Mesothelial cell of epicardium (in vitro differentiated cells): ENCODE measurements at places on chromosomes 6 and 20.

DNA sequence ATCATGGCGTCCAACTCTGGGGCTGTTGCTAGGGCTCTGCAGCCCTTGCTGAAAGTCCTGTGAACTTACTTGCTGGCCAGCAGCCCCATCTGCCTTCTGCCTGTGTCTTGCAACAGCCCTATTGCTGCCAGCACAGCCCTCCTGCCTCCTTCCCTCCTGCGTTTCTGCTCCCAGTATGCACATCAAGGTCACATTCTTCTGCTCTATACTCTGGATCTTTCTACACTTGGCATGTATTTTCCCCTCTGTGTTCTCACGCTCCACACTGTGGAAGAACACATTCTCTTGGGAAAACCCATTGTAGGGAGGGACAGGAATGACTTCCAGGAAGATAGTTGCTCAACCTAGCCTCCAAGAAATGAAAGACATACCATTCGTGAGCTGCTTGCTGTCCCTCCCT lies 80.9 kb upstream of the PHACTR2 start:
- no peak for DNase-seq

GRCh38 chr20:24970754-24971153 lies 21.7 kb downstream of the CST7 start:
- DNase-seq, result no peak

DNA sequence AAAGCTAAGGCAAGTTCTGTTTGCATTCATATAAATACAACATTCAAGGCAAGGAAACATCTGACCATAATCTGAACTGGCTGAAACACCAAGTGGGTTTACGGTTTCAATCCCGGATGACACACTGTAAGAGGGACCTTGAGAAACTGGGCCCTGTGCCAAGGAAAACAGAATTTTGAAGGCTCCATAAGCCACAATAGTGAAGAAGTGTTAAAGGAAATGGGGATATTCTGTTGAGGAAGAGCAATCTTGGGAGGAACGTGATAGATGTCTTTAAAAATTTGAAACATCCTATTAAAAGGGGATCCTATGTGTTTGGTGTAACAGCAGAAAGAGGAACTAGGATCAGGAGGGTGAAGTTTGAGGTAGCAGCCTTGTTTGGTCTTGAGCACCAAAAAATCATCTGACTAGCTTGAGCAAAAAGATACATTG lies 82.4 kb upstream of the TAB2 start:
- DNase-seq, result no peak

DNA sequence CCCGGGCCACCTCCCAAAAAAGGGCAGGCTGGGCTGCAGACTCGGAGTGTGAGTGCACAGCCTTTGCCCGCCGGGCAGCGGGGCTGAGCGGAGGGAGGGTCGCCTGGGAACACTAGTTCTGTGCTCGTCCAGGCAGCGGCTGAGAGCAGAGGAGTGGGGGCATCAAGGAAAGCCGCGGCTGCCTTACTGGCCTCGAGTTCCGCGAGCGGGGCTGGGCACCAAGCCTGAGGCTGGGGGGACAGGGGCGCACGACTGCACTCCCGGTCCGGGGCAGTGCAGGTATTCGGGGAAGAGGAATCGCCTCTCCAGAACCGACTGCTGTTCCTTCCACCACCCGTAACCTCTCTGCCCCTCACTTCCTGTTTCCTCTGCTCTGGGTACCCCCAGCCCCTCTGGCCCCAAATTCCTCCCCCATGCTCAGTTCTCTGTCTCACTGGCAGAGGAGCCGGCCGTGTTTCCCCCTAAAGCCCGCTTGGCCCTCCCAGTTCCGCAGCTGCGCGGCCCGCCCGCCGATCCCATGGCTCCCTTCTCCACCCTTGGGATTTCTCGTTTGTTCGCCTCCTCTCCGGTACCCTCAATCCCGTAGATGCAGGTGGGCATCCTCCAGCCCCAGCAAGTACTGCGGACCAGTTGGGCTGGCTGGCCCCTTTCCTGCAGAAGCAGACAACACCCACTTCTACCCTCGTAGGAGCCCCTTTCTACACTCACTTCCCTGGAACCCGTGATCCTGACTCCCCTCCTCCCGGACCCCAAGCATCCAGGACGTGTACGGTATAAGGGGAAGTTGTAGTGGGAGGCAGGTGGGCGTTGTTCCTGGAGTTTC lies 5.1 kb downstream of the RING1 start:
- DNase-seq, result peak; percentile 56

- no peak for DNase-seq
These were observed 507.5 kb upstream of the MAP3K7 start for GRCh38 chr6:91094341-91094740.

DNA sequence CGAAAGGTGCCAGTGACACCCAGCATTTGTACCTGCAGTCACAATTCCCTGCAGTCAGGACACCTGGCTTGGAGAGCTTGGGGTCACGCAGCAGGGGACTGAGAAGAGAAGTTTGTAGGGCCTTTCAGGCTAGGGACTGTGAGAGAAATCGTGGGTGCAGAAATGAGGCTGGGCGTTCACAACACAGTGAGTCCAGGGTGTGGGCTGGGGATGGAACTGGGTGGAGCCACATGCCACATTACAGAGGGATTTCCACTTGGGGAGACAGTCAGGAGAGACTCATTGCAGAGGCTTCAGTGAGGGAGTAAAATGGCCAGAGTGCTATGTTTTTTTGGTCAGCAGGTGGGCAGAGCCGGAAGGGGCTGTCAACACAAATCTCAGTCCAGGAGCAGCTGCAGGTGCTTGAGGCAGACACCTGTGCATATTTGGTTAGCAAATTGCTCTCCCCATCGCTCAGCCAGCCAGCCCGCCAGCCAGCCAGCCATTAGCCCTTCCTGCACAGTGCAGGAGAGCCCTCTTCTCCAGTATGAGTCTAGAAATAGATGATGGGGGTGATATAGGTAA lies 7.4 kb downstream of the ITPR3 start:
- no peak for DNase-seq

DNA sequence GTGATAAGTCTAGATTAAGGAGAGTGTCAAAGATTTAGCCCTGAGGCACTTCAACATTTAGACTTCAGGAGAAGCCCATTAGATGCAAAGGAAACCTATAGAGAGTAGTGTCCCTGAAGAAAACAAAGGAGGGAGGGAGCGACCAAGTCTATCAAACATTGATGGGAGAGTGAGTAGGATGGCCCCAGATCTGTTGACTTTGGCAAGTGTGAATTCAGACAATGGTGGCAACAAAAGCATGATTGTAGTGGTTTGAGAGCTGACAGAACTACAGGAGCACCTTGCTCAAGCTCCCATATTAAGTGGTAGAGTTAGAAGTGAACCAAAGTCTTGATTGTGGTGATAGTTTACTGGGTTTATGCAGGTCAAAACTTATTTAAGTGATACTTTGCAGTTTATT lies 979 bp upstream of the ABCF1 start:
- DNase-seq, result no peak

DNA sequence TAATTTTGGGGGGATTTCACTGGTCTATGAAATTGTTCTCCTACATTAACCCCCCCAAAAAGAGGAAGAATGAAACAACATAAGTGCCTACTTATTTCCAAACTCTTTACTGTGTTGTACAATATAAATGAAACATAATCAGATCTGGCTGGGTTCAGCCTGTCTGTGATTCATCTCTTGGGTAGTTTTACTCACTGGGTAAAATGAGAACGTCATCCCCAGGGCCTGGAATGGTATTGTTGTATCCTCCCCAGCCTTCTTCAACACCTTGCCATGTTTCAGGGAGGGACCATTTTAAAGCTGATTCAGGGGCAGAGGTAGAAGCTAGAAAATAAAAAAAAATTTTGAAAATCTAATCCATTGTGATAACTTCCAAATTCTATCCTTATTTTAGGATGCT lies 256.7 kb downstream of the PKHD1 start:
- DNase-seq, result no peak

DNA sequence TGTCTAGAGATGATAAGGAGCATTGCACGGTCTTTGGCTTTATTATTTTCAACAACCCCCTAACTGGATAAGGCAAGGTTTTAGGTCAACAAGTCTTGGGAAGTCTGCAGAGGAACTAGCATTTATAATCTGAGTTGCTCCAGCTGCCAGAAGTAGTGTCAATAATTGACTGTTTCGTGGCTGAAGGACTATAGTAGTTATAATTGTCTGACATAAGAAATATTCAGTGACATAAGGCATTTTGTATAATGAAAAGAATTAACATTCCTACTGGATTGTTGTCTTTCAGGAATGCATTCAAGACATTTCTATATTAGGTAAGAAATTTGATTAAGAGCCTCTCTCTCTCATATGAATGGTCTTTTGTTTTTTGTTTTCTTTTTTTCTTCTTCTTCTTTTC lies 136.9 kb upstream of the SGK1 start:
- no peak for DNase-seq

DNA sequence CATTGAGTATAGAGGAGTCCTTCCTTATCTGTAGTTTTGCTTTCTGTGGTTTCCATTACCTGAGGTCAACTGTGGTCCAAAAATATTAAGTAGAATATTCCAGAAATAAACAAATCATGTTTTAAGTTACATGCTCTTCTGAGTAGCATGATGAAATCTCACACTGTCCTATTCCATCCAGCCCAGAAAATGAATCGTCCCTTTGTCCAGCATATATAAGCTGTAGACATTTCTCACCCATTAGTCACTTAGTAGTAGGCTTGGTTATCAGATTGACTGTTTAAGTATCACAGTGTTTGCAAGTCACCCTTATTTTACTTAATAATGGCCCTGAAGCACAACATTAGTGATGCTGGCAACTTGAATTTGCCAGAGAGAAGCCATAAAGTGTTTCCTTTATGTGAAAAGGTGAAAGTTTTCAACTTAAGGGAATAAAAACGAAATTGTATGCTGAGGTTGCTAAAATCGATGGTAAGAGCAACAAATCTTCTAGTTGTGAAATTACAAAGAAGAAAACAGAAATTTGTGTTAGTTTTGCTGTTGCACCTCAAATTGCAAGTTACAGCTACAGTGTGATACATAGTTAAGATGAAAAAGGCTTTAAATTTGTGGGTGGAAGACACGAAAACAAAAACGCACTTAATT lies 198.6 kb upstream of the SIM1 start:
- no peak for DNase-seq

- DNase-seq, result no peak
These were observed 121.0 kb downstream of the SASH1 start for GRCh38 chr6:148463671-148464070.

- DNase-seq, result no peak
These were observed 179.8 kb downstream of the SOD2 start for GRCh38 chr6:159513074-159513720.

GRCh38 chr6:163077134-163077533 lies 337.4 kb upstream of the QKI start:
- DNase-seq, result no peak

DNA sequence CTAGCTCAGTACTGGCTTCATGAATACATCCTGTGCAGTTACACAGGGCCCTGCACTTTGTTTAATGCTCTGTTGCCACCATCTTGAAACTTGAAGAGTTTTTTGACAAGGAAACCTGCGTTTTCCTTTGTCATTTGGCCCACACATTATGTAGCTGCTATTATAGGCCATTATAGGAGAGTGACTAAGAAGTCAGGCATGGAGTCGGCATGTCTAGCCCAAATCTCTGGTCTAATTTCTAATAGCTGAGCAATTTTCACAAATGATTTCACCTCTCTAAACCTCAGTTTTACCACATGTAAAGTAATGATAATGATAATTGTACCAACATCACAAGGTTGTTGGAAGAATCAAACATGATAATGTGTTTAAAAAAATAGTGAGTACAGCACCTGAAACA lies 67.1 kb upstream of the MYLIP start:
- no peak for DNase-seq

DNA sequence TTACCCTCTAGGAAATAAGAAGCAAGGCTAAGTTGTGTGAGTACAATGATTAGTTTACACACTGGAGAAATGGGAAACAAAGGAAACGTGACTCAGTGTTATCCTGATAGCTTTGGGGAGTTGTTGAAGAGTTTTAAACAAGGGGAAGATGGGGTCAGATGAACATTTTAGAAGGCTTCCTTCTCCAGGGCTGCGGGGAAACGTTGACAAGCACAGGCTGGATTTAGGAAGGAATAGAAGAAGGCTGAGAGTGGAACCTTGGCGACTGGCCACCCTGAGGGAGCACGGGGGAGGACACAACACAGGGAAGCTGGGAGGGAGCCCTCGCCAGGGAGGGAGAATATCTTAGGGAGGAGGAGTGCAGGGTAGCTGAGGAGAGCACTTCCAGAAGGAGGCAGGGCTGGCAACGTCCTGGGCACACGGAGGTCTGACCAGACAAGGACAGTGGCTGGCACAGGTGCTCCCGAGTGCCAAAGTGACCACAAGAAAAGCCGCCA lies 134.7 kb downstream of the AIG1 start:
- DNase-seq, result no peak

DNA sequence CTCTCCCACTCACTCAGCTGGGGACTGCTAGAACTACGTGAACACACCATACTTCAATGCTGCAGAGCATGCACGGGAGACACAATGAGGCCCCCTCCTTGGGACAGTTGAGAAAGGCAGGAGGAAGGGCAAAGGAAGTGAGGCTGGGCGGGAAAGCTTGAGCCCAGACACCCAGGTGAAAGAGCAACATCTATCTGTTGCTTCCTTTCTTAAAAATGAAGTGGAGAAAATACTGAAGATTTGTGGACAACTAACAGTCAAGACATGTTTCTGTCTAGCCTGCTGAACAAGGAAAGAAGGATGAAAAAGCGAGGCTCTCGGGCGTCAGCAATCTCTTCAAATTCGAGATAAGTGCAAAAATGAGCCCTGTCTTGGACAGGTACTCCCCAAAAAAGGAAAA lies 3.0 kb upstream of the NNAT start:
- no peak for DNase-seq

DNA sequence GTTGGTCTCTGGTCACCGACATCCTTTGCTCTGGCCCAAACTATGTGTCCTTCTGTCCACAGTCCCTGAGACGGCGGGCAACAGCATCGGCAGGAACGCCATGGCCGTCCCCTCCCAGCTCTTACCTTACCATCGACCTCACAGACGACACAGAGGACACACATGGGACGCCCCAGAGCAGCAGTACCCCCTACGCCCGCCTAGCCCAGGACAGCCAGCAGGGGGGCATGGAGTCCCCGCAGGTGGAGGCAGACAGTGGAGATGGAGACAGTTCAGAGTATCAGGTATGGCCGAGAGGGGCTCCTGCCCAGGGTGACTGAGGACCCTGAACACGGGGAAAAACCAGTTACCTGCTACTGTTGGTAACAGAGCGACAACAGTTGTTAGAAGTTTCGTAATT lies 25.0 kb downstream of the DNMT3B start:
- no peak for DNase-seq

DNA sequence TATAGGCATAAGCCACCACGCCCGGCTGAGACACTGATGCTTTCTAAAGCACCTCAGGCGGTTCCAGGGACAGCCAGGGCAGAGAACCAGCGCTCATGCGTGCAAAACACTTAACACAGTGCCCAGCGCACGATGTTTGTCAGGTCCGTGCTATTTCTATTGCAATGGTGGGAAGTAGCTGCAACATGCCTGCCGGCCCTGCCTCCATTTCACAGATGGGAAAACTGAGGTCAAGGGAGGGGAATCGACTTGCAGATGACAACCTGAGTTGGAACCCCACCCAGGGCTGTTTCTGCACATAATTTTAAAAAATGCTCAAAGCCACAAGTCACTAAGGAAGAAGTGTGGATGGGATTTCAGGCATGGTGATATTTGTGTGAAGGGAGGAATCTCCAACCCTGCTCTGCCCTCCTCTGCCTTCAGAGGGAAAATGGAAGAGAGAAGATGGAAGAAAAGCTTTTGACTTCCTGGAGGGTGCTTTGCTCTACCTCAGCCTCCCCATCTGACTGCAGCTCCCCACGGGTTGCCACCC lies 39.9 kb downstream of the KIAA1755 start:
- DNase-seq, result no peak
